ENCODE measurements at places on chromosomes 4 and X.

DNA sequence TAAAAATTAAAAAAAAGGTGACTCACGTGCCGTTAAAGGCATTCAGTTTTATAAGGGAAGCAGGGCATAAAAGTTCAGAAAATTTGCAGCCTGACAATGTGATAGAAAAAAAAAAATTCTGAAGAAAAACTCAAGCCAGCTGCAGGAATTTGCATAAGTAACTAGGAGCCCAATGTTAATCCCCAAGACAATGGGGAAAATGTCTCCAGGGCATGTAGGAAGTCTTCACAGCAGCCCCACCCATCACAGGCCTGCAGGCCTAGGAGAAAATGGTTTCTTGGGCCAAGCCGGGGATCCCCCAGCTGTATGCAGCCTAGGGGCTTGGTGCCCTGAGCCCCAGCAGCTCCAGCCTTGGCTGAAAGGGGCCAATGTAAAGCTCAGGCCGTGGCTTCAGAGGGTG, 31.2 kb downstream of the CHM start:
- no peak for DNase-seq

- no peak for DNase-seq
Measured at GRCh38 chr4:154583677-154584076, 6.9 kb downstream of the FGA start.

GRCh38 chr4:107265859-107266258, 229.7 kb upstream of the DKK2 start:
- no peak for DNase-seq

GRCh38 chr4:112519689-112520597, 4.0 kb upstream of the NEUROG2 start:
- DNase-seq = no peak

DNA sequence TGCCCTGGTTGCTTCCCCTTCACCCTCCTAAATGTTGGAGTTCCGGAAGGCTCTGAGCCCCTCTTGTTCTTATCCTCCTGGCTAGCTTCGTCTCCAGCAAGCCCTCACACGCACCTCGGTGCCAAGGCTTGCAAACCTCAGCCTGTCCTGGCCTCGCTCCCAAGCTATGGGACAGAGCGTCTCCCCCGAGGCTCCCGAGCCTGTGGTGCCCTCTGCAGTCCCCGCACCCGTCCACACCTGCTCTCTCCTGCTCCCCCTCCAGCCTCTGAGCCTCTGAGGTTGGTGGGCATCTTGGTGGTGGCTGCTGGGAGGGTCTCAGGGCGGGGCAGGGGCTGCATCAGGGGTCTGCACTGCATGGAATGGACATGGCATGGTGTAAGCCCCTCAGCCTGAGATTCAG, 63.2 kb downstream of the TRMT44 start:
- no peak for DNase-seq

GRCh38 chr4:26692014-26692726, 108.3 kb downstream of the TBC1D19 start:
- DNase-seq = no peak
